ENCODE measurements at places on chromosomes 1 and 21.

GRCh38 chr1:113392541-113393128 lies 2.3 kb downstream of the MAGI3 start:
- DNase-seq, result no peak

DNA sequence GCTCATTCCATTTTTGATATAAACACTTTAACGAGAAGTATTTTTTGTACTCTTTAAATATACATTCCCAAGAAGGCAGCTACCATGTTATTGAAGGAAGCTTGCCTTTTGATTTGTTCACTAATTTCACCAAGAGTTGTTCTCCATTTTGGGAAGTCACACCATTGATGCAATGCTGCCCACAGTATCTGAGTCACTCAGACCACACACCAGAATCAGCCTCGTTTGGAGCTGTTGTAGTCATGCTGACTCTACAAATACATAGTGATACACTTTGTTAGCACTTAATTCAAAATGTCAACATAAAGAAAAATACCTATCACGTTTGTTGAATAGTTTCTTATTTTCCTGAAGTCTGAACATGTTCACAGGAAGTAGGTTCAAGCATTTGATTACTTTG lies 78.7 kb downstream of the PAPPA2 start:
- no peak for DNase-seq

DNA sequence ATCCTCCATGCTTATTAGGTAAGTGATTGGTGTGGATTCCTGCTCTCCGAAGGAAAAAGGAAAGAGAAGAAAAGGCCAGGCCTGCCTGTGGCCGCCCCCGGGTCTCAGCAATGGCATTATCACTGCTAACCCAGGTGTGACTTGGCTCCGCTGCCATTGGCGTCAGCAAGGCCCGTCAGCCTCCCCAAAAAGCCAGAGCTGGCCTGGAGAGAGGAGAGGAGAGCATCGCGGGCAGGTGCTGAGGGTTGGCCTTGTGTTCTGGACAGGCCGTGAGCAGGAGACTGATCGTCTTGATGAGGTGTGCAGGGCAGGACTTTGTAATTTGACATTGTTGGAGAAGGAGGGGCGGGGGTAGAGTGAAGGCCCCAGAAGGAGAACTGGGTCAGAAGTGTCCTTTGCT lies 186.4 kb downstream of the CAMTA1 start:
- DNase-seq, result no peak

- DNase-seq, result no peak
These were observed 28.0 kb upstream of the ATP1A1 start for GRCh38 chr1:116345011-116345410.

DNA sequence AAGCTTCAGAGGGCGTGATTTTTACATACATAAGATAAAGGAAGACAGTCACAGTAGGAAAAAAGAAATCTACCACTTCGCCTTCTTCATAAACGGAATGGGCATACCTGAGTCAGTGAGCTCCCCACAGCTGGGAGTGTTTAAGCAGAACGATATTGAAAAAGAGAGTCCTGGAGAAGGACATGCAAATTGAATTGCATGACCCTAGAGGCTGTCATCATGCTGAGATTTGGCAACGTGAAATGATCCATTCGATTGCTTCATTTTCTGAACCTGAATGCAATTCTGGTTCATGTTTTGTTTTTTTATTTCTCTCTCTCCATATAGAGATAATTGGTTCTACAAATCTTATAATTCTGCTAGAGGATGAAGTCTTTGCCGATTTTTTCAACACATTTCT lies 3.7 kb downstream of the RGSL1 start:
- no peak for DNase-seq

DNA sequence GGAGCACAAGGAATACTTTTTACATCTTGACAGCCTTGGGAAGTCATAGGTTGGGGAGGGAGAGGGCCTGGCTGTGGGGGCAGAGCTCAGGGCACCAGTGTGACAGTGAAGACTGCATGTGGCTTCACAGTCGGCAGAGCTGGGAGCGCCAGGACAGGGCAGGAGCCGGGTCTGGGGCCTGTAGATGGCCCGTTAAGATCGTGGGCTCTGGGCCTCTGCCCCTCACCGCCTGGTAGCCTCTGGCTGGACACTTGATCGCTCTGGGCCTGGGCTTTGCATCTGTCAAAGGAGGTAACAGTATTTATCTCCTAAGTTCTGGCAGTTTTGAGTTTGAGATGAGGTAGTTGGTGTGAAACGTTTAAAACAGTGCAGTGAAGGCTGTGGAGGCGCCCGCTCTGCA lies 4.8 kb downstream of the SLX9 start:
- DNase-seq, result no peak

- no peak for DNase-seq
These were observed 60.3 kb downstream of the XCL1 start for GRCh38 chr1:168636642-168637111.

DNA sequence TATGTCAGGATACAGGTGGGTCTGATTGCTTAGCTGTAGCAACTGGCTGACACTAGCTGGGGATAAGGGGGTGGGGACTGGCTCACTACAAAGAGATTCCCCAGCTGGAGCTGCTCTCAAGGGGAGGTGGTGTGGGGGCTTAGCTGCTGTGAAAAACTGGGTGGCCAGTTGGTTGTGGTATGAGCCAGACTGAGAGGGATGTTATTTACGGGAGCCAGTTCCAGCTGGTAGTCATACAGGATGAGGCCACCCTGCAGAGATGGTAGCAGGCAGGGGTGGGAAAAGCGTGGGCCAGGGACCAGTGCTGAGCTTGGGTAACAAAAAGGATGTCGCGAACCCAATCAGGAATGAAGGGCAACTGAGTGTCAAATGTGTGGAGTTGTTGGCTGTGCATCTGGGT lies 204.0 kb upstream of the C21orf91 start:
- DNase-seq, result no peak

DNA sequence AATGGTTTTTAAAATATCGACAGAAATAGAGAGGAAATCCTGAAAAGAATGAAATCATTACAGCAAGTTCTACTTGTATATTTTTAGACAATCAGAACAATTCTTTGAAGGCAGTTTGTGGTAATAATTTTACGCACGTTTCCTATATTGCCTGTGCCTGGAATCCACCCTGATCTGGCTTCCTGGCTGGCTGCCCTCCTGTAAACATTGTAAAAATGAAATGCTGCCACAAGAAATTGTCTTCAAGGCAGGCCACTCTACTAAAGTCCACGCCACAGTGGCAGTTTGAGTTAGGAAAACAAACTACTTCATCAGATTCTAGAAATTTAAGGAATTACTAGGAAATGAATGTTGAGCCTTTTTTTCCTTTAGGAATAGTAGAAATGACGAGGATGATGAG lies 454.5 kb upstream of the NR5A2 start:
- DNase-seq, result no peak

GRCh38 chr1:89965193-89965768 lies 29.6 kb upstream of the ZNF326 start:
- no peak for DNase-seq

Data from SIG-M5 (cell line).